ENCODE measurements at places on chromosomes 3 and 15.

- DNase-seq: no peak
Observed at GRCh38 chr3:65561617-65562016, 477.1 kb downstream of the MAGI1 start.

GRCh38 chr3:188071636-188072035, 82.3 kb upstream of the LPP start:
- DNase-seq: no peak

DNA sequence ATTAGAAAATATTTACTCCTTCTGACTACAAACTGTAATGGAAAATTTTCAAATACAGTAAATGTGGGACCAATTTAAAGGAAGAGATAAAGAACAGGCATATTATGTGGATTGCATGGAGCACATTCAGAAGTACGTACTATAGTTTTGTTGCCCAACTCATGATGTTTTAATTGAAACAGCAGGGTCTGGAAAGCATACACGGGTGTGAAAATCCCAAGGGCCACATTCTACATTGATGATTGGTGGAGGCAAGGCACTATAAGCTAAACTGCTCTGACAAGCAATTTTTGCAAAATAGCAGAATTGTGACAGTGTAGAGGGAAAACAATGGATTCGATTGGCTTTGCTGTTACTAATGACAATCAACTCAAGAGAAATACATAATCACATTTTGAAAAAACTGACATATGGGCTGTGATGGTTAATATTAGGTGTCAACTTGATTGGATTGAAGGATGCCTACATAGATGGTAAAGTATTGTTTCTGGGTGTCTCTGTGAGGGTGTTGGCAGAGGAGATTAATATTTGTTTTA, 458.6 kb downstream of the PYDC2 start:
- no peak for DNase-seq

GRCh38 chr3:128488991-128489673, 3.9 kb downstream of the GATA2 start:
- peak; percentile 63 for DNase-seq

- no peak for DNase-seq
Observed at GRCh38 chr15:88647351-88648105, 8.7 kb downstream of the ISG20 start.

- peak; percentile 46 for DNase-seq
Observed at GRCh38 chr3:10625323-10625722, 119.9 kb upstream of the ATP2B2 start.

- DNase-seq: no peak
Observed at GRCh38 chr3:33237439-33237838, 18.8 kb upstream of the SUSD5 start.

DNA sequence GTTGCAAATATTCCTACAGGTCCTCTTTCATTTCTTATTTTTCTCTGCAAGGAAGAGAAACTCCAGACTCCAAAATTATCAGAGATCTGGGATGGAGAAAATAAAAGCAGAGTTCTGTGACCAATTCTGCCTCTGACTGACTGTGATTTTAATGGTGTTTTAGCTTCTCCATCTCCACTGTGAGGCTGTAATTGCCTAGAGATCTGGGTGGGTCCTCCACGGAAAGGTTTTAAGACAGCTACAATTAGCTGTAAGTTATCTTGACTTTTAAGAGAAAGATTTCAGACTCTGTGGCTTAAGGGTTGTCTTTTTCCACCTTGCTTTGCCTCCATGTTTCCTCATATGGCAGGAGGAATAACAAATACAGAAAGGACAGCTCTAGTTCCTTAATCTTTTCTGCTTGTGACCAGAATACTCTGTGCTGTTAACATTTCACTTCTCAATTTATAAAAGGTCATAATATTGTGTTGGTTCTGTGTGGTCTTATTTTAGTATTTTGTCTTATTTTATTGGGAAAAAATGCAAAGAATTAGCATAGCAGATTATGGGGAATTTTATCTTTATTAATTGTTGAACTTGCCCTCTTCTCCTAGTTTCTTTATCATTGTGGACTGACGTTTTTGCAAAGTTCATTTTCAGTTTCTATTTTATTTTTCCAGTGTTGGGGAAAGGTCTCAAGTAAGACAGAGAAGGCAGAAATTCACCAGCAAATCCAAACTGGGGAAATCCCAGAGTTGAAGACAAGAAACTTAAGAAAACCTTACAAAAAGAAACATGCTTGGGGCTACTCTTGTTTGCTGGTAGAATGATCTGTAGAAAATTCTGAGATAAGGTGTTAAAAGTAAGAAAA, 157.9 kb downstream of the RAP2B start:
- DNase-seq: no peak

DNA sequence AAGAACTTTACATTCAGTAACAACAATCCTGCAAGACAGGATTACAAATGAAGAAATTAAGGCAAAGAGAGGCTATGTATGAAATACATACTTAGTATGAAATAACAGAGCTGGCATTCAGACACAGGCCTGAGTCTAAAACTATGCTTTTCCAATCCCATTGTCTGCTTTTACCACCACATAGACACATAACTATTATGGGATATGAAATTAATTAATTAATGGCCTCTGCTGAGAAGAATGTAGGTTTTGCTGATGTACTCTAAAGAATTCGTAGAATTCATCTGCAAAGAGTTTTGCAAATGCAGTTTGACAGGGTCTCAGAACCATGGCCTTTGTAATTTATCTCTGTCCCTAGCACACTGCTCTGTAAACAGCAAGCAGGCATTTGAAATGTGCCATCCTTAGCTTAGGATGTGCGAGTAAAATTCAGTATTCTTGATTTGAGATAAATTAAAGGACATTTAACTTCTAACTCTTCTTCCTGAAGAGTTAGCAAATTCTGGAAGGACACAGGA, 54.5 kb upstream of the BOC start:
- DNase-seq: no peak

- DNase-seq: no peak
Observed at GRCh38 chr3:44886561-44886960, 12.2 kb downstream of the TGM4 start.

DNA sequence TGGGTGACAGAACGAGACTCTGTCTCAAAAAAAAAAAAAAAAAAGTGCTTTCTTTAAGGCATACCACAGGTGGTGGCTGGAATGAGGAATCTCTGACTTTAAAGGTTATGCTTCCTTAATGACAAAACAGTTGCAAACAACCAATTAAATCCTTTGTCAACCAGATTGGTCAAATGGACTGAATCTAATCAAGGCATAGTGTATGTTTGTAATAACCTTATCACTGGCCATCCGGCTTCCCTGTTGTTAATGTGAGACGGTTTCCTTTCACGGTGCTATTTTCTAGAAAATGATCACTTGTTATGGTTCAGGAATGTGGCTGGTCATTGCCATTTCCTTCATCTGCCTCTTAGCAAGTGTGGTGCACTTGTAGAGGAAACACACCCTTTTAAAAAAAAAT, 75.9 kb downstream of the FLNB start:
- no peak for DNase-seq

GRCh38 chr3:106748472-106749262, 628.6 kb upstream of the CCDC54 start:
- no peak for DNase-seq

DNA sequence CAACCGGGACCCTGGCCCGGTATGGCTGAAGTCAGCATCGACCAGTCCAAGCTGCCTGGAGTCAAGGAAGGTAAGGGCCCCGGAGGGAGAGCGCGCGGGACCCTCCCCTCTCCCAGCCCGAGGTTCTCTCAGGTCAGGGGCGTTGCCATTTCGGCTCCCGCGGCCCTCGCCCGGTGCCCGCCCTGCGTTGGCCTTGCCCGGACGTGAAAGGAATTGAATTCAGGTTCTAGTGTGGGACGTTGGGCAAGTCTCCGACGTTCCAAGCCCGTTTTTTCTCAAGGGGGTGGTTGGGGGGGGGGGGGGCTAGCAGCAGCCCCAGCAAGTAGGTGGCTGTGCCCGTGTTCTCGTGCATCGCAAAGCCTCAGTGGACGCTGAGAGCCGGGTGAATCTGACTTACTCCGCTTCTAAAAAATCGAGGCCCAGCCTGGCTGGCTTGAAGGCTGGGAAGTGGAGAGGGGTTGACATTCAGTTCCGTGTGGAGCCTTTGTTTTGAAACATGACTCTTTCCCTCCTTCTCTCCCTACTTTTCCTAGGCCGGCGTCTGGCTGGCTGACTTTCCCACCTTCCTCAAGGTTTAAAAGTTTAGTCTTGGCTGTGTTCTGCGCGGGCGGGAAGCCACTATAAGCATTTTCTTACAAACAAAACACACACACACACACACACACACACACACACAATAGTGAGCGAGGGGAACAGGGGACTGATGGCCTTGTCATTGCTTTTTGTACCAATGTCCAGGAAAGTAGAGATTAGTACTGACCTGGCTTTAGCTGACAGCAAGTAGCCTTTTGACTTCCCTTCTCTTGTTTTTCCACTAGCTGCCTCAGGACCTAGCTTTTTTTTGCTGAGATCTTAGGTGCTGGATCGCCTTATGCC, at the start of gene UTS2B:
TSS of gene UTS2B (minus strand) at position 873 of the 876 bp plus-strand sequence. CDS start 48,337 bp downstream, outside the sequence.
- DNase-seq: peak; percentile 44

- DNase-seq: no peak
Observed at GRCh38 chr15:72939514-72940228, 112.6 kb upstream of the NEO1 start.

DNA sequence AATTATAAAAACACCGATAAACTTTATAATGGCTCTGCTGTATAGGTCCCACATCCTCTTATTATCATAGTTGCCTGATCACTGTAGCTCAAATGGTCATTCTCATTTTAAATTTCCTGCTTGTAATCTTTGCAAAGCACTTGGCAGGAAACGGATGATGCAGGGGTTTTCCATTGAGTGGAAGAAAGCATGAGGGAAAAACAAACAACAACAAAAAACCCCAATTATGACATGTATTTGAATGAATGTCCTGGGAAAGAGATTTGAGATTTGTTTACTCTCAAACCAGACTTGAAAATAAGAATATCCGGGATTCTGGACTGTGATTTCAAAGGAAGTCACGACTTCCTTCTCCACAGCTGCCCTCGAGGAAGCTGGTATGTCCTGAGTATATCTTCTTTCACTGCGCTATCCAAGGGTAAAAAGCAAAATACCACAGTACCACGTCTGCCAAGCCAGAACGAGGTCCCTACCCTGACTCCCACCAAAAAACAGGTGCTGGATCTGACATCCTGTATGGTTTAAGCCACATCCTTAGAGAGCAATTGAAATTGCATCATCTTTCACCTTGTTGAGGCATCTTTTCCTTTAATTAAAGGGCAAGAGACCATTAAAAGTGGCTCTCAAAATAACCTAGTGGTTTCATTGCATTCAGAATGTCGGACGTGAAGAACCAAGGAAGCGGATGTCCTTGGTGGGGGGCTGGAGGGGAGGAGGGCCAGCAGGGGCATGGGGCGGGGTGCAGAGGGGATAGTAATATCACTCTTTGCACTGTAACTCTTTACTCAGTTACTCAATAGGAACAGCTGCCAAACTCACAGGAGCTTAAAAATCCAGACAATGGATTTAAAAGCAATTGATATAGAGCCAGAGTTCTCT, 13.5 kb upstream of the TIPIN start:
- no peak for DNase-seq

DNA sequence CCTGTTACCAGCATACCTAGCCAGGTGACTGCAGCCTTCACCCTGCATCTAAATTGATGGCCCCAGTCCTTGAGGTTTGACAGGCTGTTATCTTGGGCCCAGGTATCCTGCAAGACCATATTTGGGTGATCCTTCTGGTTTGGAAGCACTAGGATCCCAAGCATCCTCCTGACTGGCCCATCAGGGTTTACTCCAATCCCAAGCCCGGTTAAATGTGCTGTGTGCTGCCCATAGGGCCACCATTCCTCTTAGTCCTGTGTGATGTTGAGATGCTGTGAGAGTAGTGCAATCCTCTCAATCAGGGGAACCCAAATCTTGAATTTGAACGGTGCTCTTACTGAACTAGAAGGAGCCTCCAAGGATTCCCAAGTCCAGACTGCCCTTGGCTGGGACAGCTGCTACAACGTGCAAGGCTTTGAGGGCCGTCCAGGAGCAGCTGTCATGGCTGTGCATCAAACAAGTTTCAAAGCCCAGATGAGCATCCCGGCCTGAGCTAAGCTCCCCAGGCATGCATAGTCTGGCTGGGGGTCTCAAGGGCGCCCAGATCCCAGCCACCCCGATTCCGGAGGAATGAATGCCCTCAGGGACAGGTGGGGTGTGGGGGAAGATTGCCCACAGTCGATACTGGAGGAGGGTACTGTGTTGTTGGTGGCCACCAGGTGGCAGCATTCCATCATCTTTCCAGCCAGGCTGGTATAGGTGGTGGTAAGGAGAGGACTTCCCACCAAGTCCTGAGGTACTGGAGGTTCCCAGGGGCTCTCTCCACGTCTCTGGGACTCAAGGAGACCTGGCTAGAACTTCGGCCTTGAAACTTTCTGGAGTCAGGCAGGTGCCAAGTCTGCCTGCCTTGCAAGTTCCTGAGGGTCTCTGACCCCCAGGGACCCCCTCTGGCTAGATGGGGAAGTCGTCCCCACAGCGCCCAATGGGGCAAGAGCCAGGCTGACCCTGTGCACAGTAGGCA, 32.6 kb downstream of the RBM5 start:
- DNase-seq: peak; percentile 84

DNA sequence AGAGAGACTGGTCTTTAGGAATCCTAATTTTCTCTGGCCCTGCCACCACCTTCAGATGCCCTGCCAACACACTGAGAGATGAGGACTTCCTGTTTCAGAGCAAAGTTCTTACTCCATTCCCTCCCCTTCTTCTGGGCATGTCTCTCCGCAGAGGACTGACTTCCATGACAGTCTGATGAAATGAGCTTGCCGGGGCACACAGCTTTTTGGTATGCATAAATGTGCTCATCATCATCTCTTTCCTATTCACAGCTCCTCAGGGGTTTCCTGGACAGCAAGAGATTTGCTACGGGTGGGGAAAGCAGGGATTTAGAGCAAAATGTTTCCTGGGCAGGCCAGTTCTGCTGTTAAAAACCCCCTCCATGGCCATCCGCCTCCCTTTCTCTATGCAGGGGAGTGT, 27.6 kb upstream of the SEMA6D start:
- no peak for DNase-seq

DNA sequence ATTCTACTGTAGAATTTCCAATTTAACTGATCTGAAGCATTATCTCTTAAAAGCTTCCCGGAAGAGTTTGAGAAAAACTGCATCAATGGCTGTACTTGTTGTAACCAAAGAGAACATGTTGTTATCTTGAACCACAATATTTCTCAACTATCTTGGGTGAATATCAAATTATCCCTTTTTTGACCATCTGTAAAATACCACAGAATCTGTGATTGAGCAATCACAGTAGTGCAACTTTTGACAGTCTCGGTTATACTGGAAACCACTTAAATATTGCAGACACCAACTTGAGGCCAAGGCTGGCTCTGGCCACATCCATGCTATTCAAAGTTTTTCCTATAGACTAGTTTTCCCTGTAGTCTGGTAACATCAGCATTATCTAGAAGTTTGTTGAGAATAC, 842.8 kb upstream of the EPHA6 start:
- no peak for DNase-seq
